ENCODE measurements at places on chromosomes 12 and 14.
A peak's percentile ranks its signal among the peaks of the same experiment; 100 is the strongest.

DNA sequence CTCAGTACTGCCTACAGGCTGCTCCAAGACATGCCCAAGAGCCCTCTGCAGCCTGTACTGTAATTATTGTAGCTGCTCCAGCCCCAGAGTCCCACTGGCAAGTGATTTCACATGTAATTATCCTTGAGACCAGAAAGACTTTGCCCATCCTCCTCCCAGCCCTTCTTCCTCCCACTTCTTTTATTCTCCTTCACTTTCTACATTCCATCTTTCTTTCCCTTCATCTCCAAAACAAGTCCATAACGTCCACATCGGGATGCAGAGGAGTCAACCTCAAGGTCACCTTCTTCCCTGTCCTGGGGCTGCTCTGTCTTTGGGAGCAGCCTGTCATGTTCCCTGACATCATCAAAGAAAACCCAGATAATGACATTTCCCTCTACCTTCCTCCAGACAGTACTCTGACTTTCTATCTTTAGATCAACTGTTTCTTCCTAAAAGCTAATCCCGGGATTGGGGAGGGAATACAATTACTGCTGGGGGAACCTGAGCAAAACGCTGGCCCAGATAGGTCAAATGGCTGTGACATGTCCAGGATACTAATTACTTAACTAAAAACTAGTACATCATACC is 39.1 kb downstream of the SLC8A3 start:
- DNase-seq = no peak

- no peak for DNase-seq
Observed at GRCh38 chr14:75630695-75631452, 29.8 kb downstream of the ERG28 start.

DNA sequence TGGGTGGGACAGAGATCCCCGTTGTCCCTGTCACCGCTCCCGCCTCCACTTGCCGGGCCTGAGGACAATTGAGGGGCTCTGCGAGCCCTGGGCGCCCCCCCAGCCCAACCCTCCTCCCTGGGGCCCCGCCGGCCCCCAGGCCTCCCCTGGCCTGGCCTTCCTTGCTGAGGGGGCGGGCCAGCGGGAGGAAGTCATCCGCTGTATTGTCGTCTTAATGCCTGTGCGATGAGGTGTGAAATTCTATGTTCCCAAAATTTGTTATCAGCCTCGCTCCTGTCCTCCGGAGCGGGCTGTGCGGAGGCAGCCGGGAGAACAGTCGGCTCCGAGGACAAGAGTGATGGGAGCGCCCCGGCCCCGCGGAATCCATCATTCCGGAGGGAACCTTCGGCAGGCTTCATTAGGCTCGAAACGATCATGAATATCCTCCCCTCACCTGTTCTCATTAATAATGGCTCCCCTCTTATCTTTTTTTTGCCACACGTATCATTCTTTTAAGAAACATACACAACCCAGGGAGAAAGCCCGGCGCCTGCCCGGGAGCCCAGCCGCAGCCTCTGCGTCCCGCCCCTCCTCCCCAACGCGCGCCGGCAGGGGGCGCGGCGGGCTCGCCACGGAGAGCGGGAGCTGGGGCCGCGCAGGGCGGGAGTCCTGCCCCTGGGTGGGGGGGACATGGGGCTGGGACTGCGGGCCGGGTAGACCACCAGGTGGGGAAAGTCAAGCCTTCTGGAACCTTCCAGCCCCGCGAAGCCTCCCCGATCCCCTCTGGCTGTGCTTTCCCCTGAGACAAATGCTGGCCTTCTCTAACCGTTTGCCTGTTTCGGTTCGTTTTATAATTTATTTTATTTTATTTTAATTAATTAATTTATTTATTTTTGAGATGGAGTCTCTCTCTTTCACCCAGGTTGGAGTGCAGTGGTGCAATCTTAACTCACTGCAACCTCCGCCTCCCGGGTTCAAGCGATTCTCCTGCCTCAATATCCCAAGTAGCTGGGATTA is 17.1 kb upstream of the DLK1 start:
- DNase-seq = peak; percentile 19

GRCh38 chr12:5588176-5588575 is 156.3 kb downstream of the NTF3 start:
- no peak for DNase-seq

DNA sequence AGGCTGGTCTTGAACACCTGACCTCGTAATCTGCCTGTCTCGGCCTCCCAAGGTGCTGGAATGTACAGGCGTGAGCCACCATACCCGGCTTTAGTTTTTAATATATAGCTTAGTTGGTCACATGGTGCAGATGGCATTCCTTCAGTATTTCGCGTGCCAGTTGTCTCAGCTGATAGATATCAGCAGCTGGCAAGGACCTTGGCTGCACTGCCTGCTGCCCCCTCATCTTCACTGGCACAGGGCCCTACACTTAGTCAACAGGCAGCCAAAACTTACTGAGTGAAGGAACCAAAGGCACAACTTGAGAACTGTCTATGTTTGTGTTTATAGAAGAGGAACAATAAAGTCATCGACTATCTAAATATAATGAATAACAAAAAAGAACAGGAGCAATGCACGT is 31.0 kb downstream of the EID3 start:
- no peak for DNase-seq
